Calu3 (cell line): ENCODE measurements at places on chromosomes 12 and 14.

- no peak for DNase-seq
Observed at GRCh38 chr12:50162230-50162629, 4.9 kb downstream of the CERS5 start.

DNA sequence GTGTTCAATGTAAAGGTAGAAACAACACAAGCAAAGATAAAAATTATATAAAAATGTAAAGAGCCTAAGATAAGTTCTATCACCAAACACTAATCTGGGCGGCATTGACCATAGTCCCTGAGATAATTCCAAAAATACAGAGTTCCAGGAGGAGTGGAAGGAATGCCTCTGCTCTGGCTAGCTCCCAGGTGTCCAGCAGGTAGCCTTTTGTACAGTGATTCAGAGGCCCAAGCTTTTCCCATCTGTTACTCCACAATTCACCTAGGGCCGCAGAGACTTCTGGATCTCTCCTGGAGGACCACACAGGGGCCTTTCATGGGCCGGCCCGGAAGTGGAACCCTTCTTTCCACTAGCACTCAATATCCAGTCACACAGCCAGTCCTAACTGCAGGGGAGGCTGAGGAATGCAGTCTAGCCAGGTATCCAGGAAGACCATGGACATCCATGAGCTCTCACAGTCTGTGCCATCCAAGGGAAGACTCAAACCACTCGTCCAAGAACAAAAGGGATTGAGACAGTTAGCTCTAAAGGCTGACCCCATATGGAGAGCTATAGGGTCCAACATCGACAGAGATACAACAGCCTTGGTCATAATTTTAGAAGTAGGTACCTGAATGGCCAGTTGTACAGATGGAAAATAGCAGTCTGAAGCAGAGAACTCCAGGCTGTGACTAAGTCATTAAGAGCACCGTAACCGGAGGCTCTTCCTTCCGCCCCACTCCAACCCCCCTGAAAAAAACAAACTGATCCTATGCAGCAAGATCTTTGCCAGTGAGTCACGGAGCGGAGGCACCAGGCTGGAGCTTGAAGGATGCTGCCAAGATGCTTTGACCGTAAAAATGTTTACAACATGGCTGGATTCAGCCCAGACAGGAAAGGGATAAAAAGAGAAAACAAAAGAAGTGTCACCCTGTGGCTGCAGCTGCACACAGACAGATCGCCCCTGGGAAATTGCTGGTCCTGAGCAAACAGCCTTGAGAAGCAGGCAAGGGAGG, 204.8 kb downstream of the NUAK1 start:
- no peak for DNase-seq

DNA sequence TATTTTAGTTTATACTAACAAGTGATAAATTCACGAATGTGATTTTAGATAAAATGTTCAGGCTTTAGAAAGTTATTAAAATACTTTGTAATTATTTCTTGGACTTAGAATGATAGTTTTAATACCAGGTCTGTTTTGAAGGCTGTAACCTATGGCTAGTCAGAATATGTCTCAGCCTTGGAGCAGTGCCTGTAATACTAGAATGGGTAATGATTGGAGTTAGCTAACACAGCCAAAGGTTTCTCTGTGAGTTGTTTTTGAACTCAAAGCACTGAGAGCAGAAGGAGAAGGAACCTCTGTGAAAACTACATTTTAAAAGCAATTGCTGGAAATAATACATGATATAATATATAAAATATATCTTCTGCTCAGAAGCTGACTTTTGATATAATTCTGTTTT, 110.1 kb downstream of the TMEM117 start:
- no peak for DNase-seq

DNA sequence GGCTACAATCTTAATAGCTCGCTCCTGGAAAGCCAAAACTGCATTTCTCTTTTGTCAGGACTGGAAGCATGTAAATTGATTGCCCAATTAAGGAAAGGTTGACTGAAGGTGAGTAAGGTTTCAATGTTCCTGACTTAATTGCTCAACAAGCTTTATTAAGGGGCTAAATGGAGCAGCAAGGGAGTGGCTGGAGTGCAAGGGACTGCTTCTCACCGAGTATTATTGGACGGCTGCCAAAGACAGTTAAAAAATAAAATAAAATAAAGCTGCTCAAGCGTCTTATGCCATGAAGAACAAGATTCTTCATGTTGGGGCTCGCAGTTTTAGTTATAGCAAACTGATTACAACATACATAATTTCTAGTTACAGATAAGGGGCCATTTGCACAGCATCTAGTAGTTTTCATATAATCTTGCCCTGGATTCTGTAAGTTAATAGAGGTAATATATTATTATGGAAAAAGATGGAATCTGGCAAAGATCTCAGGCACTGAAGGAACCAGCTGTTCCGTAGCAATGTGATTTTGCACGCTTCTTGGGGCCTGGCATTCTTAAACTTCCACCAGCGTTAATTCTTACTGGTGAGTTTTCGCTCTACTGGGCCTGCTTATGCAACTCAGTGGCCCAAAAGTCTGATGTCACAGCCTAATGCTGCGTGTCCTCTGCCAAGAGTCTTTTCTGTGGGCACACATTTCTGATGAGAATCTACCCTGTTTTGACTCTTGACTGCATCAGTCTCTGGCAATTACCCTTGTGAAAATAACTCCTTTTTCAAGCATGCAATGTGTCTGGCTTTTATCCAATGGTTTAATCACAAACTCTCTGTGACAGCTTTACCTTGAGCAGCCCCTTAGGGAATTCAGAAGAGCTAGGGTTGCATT, 108.5 kb downstream of the SLC38A1 start:
- DNase-seq: no peak

DNA sequence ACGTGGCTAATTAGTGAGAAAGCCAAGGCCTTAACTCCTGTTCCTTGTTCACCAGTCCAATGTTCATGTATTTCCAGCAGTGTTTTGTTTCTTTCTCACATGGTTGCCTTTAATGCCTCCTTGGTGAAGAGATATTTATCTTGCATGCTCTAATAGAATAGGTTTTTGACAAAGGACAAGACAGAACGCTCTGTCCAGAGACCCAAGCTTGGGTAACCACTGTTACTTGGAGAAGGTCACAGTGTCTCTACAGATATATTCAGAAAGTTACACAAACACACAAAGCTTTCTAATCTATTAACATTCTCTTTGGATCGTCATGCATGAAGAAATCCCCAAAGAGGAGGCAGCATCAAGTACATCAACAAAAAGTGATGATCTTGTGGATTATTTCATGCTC, 33.1 kb downstream of the RERG start:
- no peak for DNase-seq

DNA sequence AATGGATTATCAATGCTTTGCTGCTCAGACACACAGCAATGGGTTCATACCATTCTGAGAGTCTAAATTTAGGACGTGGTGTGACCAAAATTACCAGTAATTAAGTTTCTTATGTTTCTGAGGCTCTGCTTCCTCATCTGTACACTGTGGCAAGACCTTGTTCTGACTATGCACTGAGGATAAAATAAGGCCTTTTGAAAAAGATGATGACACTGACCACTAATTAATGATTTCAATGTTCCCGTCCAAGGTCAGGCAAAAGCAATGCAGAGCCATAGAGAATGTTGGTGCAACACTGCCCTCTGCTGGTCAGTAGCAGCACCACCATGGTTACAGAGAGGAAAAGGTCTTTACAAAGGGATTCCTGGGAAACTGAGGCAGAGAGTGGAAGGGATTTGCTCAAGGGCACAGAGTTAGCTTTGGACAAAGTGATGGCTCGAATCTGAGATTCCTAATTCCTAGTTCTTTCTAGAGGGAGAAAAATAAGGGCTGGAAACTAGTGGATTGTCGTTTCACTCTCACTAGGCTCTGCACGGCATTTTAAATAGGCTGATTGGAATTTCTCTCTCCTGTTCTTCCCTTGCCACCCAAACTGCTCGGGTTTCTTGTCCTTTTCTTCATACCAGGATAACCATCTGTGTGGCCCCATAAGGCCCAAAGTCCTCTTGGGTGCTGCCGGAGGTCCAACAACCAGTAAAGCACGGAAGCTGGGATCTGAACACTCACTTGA, 22.3 kb upstream of the P2RX7 start:
- DNase-seq: peak; percentile 72
